Fibroblast of mammary gland (primary cell): ENCODE measurements at places on chromosomes 2 and 18.

DNA sequence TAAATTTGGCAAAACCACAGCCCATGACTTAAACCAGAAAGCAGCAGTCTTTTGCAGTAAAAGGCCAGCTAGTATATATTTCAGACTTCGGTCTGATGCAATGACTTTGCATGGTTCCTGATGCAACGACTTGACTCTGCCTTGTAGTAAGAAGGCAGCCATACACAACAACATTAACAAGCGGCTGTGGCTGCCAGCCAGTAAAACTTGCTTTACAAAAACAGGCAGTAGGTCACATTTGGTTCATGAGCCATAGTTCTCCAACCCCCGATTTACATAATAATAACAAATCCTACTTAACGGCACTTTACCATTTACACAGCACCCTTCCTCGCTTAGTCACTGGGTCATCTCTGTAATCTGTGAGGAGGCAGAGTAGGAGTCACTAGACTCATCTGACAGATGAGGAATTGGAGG is 410.3 kb downstream of the LRATD1 start:
- peak; percentile 79 for DNase-seq

DNA sequence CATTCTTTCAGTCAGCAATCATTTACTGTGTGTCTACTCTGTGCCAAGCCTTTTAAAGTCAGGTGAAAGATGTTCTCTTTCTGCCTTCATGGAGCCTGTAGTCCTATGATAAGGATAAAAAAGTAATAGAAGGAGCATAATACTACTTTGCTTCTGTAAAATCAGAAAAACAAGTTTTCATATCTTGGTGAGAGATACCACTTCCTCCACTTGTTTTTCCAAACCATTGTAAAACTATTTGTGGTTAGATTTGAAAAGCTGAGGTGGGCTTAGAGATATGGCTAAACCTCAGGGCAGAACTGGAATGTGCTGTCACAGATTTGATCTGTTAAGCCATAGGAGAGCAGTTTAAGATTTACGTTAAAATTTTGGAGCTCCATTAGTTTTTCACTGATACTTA is 104.7 kb upstream of the FAM117B start:
- DNase-seq = no peak

- DNase-seq = no peak
These were observed 1006.1 kb upstream of the CELF4 start for GRCh38 chr18:38571651-38572050.

- DNase-seq = no peak
These were observed 41.4 kb upstream of the SMAD7 start for GRCh38 chr18:48992133-48992532.

GRCh38 chr18:22609642-22610041 is 191.9 kb upstream of the CTAGE1 start:
- peak; percentile 33 for DNase-seq

- DNase-seq = peak; percentile 93
These were observed 9.9 kb downstream of the FHL2 start for GRCh38 chr2:105388971-105389381.

DNA sequence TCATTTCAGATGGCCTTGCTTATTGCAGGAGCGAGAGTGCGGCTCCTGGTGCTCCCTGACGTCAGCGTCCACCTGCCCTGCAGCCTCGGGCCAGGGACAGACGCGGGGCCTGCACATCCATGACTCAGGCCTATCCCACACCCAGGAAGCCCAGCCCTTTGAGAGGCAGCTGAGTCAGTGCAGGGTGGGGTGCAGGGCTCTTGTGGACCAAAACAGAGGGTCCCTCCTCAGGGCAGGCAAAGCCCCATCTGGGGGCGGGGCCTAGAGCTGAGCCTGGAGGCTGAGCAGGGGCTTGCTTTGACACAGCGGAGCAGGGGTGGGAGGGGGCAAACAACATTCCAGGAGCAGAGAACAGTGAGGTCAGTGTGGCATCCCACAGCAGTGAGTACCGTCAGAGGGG is 7.7 kb upstream of the ARHGEF4 start:
- no peak for DNase-seq

DNA sequence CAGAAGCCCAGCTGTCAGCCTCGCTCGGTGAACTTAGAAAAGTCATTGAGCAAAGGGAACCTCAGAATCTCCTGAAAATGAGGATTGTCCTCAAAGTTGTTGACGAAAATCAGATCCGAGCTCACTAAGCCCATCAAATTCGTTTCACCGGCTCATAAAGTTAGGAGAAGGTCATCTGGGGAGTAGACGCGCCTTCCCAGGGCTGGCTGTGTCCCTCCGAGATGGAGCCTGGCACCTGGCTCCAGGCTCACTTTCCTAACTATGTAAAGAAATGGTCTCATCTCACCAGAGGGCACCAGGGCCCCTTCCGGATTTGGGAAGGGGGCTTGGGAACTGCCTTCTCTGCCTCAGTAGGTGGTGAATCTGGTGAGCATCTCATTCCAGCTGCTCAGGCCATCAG is 145.5 kb downstream of the PXDN start:
- no peak for DNase-seq

- no peak for DNase-seq
These were observed 611.4 kb upstream of the HS6ST1 start for GRCh38 chr2:128930101-128930500.

DNA sequence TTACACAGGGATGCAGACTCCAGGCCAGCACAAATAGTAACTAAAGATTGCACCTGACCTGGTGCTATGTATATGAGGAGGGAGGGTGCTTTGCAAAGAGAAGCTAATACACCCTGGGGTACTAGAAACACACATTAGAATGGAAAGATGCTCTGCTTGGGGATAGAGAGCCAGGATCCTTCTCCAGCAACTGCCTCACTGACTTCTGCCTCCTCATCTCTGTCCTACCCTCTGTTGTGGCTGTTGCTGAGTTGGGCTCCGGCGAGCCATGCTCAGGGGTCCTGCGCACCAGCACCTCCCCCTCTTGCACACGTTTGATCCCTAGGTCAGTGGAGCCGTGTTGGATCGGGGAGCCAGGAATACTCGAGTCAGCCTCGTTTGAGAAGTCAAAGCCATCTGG is 23.7 kb upstream of the ORC2 start:
- DNase-seq = no peak

DNA sequence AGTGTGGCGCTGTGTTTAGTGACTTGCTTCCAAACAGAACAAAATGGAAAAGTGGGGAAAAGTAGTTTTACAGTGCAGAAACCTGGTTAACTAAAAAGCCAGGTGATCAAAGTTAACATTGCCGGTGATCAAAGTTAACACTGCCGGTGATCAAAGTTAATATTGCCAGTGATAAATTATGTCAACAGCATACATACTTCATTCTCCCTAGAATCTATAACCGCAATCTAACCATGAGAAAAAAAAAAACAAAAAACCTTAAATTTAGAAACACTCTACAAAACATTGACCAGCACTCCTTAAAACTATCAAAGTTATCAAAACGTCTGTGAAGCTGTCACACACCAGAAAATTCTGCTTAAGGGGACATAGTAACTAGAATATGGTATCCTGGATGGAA is 18.6 kb downstream of the MAP4K3 start:
- no peak for DNase-seq

GRCh38 chr2:196361606-196362326 is 190.4 kb upstream of the STK17B start:
- peak; percentile 23 for DNase-seq

GRCh38 chr2:7697052-7697451 is 779.8 kb downstream of the RNF144A start:
- DNase-seq = no peak

DNA sequence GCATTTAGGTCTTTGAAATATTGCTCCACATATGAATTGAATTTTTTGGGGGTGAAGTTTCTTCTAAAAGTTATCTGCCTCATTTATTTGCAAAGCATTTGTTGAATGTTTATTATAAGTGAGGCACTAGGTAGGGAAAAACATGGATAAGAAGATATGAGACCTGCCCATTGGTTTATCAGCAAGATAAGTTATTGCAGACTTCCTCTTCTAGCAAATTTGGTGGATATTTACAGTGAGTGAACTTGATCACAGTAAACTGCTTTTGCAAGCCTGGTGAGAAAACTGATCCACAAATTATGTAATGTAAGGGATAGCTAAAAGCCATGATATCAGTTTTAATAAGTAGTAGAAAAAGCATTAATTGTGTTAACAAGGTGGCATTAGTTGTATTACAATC is 364.8 kb downstream of the SOCS6 start:
- DNase-seq = no peak

GRCh38 chr2:99198103-99198841 is 17.3 kb downstream of the MRPL30 start:
- no peak for DNase-seq

DNA sequence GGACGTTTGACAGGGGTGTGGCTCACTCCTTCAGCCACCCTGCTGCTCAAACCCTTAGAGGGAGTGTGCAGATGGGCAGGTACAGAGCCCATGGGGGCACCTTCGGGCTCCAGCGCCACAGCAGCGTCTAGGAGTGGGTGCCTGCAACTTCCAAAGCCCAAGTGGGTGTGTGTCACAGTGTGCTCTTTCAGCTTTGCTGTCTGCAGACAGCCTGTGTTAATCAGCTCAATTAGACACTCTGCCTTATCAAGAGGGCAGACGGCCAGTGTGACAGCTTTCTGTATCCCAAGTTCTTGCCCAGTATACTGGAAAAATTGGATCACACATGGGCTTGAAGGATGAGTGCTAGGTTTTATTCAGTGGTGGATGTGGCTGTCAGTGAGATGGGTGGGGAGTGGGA is 96.7 kb downstream of the AP1S3 start:
- DNase-seq = no peak

DNA sequence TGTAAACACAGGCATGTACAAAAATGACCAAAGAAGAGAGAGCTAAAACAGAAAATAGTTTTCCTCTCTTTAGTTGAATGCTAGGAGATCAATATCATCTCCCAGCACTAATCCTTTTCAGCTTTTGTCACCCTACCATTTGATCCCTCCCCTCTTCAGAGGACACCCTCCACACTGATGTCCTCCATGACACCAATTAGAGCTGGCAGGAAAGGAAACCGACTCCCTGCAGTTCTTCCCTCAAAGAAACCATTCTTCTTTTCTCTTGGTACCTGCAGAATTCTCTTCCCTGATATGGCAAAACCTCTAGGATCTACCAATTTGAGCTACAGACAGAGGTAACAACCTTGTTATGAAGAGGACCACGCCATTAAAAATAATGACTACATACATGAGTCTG is 5.3 kb downstream of the EPB41L3 start:
- DNase-seq = no peak

DNA sequence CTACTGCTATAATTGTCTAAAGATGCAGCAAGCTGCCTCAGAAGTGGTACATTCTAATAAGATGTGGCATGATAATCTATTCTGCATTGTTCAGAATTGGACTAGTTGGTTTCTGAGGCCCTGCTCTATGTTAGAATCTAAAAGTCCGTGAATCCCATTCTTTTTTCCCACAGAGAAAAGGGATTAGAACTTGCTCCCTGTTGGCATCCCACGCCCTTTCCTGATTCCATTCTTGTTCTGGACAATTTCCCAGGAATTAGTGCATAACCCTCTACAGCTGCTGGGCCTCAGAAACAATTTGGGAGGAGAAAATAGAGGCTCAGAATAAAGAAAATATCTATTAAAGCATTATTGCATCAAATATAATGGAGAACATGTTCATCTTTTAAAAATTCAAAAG is 282.7 kb downstream of the NRXN1 start:
- no peak for DNase-seq

DNA sequence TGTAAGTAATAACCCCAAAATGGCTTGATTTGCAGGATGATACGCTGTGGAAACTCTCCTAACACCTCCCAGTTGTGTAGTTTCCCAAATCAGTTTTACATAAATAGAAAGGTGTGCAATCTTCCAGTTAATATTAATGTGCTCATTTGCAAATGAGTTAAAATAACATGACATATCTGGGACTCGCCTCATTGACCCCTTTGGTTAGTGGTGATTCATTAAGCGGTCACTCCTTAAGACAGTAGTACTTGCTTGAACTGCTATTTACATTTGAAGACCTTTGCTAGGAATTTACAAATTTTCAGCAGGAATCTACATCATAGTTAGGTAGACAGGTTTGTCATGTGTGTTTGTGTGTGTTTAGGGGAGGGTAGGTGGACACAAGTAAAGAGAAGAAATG is 1367.7 kb upstream of the CELF4 start:
- no peak for DNase-seq

GRCh38 chr2:177597759-177598158 is 205.2 kb downstream of the AGPS start:
- DNase-seq = peak; percentile 25

DNA sequence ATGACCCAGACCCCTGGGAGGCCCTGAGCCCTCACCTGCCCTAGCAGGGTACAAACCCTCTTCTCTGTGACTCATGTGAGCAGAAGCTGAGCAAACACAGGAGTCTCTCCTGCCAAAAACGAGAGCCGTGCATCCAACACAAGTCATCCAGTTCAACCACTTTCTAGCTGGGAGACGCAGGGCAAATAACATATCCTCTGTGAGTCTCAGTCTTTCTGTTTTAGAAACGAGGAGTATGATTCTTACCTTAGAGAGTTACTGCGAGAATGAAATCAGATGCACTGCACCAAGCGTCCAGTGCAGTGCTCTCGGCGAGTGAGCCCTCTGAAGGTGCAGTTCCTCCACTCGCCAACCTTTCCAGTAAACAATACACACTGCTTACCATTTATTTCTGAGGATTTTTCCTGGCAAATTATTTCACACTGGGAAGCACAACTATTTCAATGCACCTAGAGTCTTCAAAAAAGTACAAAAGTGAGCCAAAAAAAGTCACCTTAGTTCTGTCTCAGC is 331.8 kb upstream of the MYT1L start:
- no peak for DNase-seq

- no peak for DNase-seq
These were observed 23.9 kb upstream of the BOD1L2 start for GRCh38 chr18:57122936-57123510.

DNA sequence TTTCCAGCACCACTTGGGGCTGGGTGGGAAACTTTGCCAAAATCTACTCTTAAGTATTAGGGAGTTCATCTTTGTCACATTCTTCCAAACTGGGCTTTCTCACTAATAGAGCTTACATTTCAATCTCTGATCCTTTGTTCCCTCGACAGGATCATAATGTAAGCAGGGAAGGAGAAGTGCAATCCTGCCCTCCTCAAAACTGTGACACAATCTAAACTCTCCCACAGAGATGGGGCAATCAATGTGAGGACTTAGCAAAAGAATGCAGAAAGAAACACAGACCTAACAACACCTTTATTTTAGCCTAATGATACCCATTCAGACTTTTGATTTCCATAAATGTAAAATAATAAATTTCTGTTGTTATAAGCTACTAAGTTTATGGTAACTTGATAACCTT is 40.8 kb downstream of the DSEL start:
- peak; percentile 38 for DNase-seq

- no peak for DNase-seq
These were observed 221.4 kb upstream of the FBXO11 start for GRCh38 chr2:48127612-48128191.

DNA sequence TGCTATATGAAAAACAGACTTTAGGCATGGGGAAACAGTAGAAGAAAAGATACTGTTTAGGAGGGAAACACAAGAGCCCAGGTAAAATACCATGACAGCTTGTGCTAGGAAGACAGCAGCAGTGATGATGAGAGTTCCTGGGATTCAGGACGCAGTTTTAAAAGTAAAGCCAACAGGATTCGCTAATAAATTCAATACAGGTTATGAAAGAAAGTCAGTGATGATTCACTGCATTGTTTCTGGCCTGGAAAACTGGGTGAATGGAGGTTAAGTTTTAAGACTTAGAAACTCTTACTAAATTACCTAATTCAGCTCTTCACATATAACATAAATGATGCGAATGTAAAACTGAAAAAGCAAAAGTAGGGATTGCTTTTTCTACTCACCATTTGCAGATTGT is 27.9 kb upstream of the RNU4ATAC start:
- DNase-seq = peak; percentile 78

GRCh38 chr2:30038419-30038818 is 108.4 kb upstream of the YPEL5 start:
- no peak for DNase-seq
